ENCODE measurements at places on chromosomes 3 and 15.
A peak's percentile ranks its signal among the peaks of the same experiment; 100 is the strongest.

DNA sequence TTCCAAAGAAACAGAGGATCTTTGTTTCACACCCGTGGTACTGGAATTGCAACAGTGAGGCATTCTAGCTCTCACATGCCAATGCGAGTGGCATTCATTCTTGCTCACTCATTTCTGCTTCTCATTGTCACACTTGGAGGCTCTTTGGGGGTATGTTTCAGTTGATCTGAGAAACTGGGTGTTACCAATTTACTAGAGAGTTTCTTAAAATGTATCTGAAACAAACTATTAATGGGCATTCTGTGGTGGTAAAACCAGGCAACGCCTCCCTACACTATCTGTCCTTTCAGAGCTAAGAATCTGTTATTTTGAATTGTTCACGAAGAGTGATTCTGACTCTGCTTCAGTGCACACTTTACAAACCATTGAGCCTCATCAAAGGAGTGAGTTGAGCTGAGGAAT is 140.6 kb upstream of the BHLHE40 start:
- no peak for DNase-seq

DNA sequence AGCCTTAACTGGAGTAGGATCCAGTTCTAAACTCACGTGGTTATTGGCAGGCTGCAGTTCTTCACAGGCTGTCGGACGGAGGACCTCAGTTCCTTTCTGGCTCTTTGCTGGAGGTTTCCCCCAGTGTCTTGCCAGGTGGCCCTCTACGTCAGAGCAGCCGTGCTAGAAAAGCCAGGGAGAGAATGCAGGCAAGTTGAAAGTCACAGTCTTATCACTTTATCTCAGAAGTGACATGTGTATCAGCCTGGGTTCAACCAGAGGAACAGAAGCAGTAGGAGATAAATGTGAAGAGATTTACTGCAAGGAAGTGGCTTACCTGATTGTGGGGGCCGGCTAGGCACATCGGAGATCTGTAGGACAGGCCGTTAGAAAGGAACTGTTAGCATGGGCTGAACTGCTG is 125.3 kb upstream of the BNIP2 start:
- DNase-seq, result no peak

GRCh38 chr15:75335313-75335704 is 554 bp upstream of the COMMD4 start:
- no peak for DNase-seq

DNA sequence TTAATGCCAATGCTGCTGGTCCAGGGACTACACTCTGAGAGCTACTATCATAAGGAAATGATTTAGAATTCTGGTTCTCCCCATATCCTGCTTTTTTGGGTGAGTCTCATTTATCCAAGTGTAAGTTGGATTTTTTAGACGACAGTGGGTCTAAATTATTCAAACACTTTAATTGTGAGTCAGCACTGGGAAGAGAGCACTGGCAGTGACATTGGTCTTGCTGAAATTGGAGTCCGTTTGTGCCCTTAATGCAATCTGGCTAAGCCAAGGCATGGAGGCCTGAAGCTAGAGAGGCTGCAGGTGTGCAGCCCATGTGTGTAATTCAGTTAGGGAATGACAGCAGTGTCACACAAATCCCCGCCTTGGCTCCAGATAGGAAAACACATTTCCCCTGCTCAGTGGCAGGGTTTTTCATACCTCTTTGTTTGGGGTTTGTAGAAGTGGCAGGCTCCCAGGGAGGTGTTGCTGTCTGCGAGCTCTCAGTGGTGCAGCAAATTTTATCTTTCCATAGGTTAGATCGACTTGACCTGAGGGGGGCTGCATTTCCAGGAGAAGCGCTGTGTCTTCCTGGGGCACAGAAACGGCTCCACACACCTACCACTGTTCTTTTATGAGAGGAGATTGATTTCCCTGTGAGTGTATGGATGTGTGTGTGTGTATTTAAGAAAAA is 197.7 kb downstream of the CD47 start:
- peak; percentile 8 for DNase-seq

GRCh38 chr15:27241943-27242342 is 271.0 kb downstream of the GABRG3 start:
- DNase-seq, result no peak

DNA sequence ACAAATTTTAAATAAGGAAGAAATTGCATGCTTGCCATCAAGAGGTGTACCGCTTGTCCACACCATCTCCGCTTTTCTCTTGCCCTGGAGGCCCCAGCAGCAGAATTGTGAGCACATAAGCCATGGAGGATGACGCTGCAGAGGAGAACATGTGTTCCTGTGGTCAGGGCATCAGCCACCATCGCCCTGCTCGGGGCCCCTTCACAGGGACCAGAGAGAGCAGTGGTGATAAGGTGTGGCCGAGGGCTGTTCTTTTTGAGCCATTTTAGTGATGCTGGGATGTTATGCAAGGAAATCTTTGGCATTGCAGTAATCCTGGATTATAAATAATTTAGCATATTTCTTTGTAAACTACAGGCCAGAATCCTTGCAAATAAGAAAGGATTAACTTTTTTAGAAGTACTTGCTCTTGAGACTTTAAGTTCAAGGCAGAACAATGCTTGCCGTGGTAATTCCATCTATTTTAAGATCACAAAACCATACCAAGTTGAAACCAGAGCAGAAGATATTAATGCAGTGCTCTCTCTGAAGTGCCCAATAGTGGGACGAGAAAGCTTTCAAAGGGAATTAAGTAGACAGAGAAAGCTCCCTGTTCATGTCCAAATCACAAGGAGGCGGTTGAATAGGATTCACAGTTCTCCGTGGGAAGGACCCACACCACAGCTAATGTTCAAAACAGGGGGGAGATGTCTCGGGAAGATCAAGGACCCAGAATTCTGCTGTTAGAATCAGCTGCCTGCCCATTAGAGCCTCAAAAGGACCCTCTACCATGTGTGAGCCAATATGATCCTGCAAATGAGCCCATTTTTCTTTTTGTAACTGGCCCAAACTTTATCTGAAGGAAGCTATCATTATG is 338.5 kb downstream of the RORA start:
- no peak for DNase-seq

- no peak for DNase-seq
These were observed 810 bp downstream of the TMEM62 start for GRCh38 chr15:43134157-43134635.

DNA sequence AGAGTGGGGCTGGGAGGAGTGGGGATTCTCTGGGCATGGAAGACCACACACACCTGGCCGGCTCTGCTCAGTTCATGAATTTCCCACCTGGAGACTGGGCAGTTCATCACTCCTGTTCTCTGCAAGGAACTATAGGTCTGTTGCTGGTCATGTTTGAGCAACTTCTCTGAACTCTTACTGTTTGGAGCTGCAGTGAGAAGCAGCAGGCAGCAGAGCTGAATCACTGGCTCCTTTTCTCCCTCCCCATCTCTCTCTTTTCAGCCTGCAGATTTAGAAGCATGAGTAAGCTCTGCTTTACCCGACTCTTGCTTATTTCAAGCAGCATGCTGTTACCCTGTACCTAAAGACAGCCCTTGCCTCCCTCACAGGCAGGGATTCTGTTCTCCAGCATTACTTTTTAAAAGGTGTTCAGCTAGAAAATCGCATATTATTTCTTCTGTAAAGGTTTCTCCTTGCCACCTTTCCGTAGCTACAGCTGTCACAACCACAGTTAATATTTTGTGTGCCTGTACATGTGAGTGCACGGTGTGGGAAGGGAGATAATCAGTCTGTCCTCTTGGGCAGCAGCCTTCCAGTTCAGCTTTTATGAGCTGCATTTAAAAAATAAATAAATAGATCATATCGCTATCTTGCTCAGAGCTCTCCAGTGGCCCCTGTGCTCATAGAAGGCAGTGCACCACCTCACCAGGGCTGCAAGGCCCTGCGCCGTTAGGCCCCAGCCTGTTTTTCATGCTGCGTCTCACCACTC is 131.6 kb downstream of the CHCHD6 start:
- no peak for DNase-seq

DNA sequence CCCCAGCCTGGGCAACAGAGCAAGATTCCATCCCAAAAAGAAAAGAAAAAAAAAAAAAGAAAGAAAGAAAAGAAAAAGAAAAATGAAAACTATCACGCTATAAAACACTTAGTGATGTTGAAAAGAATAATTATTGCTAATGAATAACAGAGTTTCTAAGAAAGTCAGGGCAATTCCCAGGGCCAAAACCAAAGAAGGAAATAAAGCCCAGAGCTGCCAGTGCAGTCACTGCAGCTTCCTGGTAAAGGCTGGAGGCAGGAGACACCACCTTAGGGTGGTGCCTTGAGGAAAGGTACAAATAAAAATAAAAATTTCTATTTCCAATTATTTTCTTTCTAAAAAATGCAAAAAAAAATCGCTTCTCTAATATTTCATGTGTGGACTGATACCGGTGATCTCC is 19.7 kb upstream of the UACA start:
- no peak for DNase-seq

DNA sequence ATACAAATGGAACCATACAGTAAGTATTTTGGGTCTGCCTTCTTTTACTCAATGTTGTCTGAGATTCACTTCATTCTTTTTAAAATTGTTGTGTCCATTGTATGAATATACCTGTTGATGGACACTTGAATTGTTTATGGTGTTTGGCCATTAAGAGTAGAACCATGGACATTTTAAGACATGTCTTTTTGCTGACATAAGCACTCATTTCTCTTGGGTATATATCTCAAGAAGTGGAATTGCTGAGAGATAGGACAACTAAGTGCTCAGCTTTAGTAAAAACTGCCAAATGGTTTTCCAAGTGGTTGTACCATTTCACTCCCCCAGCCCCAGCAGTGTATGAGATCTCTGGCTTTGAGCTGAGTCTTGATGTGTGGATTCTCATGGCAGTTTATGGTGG is 28.2 kb downstream of the POMGNT2 start:
- no peak for DNase-seq

- no peak for DNase-seq
These were observed 144.2 kb downstream of the LRTM1 start for GRCh38 chr3:54783611-54784010.

DNA sequence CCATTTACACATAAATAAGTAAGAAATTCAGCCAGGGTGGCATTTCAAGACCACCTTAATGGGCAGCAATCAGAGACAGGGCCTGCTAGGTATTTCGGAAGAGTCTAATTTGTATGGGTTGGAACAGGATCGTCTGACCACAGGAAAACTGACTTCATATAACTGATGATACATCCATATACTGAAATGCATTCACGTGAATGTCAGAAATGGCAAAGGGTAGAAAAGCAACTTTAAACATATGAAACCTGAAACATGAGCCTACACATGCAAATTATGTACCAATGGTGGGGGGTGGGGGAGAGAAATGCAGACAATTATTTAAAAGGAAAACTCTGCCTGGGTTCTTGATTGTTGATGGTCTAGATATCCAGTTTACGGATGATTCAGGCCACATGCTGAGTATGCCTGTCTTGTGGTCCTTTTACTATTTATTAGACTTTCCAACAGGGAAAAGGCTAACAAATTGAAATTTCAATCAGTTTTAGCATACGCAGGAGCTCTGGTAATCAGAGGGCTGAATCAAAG is 582.2 kb downstream of the FOXP1 start:
- no peak for DNase-seq

- DNase-seq, result no peak
These were observed 33.4 kb downstream of the EIF3J start for GRCh38 chr15:44570361-44570760.

DNA sequence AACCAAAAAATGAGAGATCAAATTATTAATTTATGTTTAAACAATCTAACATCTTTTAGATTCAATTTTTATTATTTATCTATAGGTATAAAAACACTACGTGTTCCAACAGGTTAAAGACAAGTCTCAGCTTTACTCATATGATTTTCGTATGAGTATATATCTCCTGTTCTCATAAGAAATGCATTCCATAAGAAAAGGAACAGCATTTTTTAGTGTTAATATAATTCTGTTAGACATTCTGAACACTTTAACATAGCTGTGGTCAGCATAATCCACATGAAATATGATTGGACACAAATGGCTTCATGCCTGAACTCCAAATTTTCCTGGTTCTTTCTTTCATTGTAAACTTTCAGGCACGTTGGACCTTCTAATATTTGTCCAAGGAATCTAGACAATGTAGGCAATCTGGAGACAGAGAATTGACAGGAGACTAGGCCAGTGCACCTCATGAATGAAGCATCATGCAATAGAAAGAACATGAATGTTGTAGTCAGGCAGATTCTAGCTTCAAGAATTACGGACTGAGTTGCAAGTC is 1122.0 kb upstream of the ALCAM start:
- DNase-seq, result no peak

DNA sequence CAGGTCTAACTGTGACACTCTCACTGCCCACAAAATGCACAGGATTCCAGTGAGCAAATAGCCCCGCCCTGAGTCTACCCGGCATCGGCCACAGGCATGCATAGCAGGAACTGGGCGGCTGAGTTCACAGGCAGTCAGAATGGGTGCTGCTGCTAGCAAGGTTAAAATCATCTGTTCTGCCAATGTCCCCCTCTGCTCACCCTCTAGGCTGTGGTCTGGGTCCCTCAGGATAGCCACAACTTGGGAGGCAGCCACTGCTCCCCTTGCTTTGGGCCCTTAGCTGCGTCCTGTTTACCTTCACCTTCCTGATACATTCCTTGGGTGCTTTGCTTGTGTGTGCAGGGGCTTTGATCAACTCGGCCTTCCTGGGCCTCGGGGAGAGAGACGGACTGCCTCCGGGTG is 232.9 kb upstream of the RGMA start:
- no peak for DNase-seq

DNA sequence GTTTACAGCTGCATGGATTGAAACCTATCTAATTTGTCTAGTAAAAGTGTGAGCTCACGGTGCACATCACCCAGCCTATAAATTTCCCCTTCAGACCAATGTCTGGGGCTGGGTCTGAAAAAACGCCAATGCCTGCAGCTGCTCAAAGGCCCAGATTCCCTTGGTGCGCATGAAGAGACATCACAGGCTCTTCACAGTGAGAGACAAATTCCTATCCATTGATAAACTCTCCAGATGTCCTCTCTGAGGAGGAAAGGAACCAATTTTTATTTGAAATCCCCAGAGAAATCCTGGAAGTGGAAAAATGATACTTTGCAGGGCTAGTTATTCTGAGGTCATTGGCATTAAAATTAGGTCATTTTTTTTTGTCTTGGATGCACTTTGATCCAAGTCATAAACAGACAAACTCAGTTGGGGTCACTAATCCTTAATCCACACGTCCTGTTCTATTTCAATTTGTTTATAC is 360.5 kb downstream of the EPHA3 start:
- DNase-seq, result no peak

DNA sequence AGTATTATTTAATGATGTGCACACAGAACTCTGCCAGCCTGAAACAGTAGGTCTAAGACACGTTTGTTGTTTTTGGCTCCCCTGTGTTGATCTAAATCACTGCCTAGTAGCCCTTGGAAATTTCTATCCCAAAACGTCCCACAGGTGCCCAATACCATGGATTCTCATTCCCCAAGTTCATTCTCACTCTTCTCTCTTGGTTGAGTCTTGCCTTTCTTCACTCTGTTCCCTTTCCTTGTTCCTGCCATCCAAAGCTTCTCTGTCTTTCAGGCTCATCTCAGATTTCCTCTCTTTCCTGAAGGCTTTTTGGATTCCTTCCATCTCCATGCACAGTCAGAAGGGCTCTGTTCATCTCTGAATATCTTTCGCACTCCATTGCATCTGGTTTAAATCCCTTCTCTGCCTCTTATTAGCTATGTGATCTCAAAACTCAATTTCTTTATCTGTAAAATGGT is 54.2 kb downstream of the PPARG start:
- DNase-seq, result no peak
